ENCODE measurements at places on chromosomes 13 and 19.
A peak's percentile ranks its signal among the peaks of the same experiment; 100 is the strongest.

- DNase-seq: no peak
Observed at GRCh38 chr13:53121131-53121773, 92.6 kb downstream of the OLFM4 start.

- DNase-seq: no peak
Observed at GRCh38 chr13:90974249-90974975, 373.1 kb upstream of the MIR17HG start.

DNA sequence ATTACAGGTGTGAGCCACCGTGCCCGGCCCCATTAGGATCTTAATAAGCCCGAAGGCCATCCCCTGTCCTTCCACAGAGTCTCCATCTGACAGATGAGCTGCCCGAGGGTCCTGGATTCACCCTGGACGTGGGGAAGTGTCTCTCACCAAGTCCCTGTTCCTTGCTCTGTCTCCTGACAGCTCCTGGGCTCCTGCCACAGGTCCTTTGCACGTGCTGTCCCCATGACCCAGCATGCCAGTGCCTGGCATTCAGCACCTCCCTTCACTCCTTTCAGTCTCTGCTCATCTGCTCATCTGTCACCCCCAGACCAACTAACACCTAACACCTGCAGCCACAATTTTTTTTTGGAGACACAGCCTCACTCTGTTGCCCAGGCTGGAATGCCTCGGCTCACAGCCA is 14.5 kb downstream of the CERS1 start:
- no peak for DNase-seq

- no peak for DNase-seq
Observed at GRCh38 chr19:33266974-33267484, 35.3 kb downstream of the CEBPA start.

DNA sequence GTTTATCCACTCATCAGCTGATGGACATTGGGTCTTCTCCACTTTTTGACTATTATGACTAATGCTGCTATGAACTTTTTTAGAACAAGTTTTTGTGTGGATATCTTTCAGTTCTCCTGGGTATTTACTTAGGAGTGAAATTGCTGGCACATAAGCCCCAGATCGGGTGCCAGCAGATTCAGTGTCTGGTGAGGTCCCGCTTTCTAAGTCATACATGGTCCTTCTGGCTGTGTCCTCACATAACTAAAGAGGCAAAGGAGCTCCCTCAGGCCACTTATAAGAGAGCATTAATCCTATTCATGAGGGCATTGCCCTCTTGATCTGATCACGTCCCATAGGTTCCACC is 600 bp upstream of the ZNF226 start:
- no peak for DNase-seq

- no peak for DNase-seq
Observed at GRCh38 chr13:105599477-105600037, 935.9 kb downstream of the EFNB2 start.

DNA sequence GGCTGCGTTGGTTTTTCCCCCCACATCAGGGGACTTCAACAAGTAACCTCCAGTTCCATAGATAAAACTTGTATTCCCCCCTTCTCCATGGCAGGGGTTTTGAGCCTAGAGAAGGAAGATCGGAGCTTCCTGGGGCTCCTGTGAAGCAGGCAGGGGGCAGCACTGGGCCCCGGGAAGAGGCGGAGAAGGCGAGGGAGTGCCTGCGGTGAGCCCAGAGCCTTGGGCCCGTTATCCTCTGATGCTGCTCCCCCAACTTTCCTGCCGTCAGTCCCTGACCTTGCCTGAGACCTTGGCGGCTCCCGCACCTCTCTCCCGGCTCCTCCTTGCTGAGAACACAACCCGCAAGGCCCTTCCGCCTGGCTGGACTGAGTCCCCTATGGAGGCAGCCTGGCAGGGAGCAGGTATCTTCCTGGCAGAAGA is 2.5 kb downstream of the LIPE start:
- no peak for DNase-seq

- DNase-seq: no peak
Observed at GRCh38 chr13:111380431-111380830, 60.0 kb downstream of the TEX29 start.

DNA sequence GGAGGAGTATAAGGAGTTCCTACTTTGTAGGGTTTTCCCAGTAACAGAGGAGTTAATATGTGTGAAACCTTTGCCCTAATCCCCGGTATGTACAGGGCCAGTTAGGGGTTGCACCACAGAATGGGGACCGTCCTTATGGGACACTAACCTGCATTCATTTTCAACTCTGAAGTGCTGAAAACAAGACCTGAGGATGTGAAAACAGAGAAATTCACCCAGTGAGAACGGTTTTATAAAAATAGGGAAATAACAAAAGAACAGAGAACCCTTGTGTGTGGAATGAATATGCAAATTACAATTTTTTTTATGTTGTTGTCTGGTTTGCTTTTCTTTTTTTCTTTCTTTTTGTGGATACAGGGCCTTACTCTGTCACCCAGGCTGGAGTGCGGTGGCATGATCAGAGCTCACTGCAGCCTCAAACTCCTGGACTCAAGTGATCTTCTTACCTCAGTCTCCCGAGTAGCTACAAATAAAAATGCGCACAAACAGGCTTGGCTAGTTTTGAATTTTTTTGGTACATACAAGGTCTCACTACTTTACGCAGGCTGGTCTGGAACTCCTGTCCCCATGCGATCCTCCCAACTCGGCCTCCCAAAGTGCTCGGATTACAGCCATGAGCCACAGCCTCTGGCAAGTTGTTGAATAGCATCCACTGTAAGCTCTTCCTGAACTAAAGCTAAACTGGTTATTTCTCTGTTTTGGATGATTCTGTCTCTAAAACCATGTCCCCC is 10.6 kb downstream of the CLC start:
- no peak for DNase-seq

- DNase-seq: no peak
Observed at GRCh38 chr13:113625965-113626721, 31.9 kb downstream of the ATP4B start.

- no peak for DNase-seq
Observed at GRCh38 chr19:19849056-19849455, 16.6 kb upstream of the ZNF253 start.

DNA sequence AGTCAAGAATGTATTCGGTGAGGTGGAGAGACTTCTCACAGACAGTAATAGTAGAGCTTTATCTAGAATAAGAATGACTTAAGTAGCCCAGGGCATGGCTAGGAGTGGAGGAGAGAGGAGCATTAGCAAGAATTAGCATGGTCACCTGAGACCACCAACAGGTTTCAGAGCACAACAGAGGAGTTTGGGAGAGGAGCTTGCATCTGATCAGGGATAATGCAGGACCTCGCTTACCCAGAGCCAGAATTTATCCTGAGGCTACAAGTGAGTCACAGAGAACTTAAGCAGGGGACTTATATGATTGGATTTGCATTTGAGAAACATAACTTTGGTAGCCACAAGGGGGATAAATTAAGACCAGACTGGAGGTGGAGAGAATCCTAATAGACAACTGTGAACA is 102.1 kb upstream of the FNDC3A start:
- no peak for DNase-seq

GRCh38 chr19:7674010-7675005 is 2.6 kb upstream of the MCEMP1 start:
- DNase-seq: peak; percentile 73

GRCh38 chr13:40060296-40061007 is 405.0 kb downstream of the COG6 start:
- no peak for DNase-seq

DNA sequence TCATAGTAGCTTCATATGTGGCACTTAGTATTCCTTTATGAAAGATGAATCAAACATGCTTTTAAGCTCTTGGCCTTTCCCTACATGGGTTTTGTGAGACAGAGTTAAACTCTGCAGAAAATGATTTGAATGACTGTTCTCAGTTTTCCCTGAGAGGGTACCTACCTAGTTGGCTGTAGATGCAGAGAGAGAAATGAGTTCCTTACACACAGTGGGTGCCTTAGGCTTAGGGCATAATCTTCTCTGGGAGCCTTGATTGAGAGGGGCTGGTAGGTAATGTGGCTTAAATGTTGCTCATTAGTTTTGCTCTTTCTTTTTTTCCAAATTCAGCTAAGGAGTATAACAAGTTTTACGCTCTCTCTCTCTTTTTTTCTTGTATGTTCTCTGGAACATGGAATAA is 3.0 kb downstream of the URI1 start:
- no peak for DNase-seq

DNA sequence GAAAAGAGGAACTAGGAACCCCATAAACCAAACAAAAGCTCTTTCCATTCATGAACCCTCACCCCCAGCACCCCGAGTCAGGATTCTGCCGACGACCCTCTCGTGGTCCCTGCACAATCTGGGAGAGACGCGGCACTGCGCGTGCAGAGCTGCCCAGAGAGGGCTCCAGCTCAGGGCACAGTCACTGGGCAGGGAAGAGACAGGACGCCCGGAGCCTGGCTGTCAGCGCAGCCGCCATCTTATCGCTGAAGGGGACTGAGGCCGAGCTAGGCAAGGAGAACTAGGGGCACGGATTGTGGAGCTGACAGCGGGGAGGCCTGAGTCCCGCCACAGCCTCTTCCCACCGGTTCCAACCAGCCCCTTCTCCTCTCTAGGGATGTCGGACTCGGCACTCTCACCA is 349 bp downstream of the ZNF98 start:
- DNase-seq: no peak

DNA sequence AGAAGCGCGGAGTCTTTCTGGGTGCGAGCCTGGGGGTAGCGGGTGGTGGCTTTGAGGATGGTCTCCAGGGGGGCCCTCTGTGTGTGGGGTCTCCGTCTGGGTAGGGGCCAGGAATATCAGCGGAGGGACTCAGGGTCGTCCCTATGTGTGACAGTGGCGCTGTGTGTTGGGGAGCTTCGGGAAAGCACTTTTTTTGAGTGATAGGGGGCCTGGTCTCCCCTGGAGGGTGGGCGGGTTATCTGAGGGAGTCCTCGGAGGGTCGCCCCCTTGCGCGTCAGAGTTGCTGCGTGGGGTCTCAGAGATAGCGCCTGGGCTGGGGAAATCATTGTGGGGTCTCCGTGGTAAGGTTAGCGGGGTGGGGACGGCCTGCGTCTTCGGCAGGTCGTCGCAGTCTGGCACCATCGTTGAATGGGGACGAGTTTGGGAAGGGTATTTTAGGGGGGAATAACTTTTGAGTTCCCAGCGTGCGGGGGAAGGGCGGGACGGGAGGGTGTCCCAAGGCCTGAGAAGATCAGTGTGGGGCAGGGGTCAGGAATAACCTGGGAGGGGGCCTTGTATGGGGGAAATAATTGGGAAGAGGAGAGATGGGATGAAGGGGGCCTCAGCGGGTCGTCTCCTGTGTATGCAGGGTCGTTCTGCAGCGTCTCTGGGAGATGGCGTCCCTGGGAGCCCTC is 857 bp downstream of the IER2 start:
- peak; percentile 50 for DNase-seq

- DNase-seq: no peak
Observed at GRCh38 chr13:39525506-39525905, 77.5 kb downstream of the LHFPL6 start.

GRCh38 chr13:78658630-78659449 is at the start of gene OBI1:
Gene OBI1 (minus strand): TSS chr13:78659155. CDS start chr13:78659120, 35 bp downstream.
- DNase-seq: peak; percentile 95

DNA sequence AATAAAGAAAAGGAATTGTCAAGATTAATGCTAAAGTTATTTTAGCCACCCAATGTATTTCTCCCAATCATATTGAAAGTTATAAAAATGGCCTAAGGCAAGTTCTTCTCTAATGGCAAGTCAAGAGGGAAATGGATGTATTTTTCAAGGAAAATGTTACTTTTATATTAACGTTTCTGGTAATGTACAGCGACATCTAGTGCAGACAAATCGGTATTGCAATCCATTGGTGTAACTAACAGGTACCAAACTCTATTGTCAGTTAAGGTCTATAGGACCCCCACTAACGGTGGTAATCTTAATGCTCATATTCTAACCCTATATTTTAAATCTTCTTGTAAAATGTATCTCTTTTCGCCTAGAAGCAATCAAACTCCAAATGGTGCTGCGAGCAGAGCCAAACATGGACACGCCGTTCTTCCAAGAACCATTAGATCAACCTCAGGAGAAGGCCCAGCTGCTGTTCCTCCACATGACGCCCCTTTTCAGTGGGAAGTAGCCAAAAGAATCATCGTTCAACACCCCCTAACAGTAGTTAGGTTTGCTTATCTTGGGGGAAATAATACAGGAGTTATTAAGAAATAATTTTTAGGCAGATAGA is 98.5 kb upstream of the PABPC3 start:
- DNase-seq: peak; percentile 33

- no peak for DNase-seq
Observed at GRCh38 chr13:31011193-31011860, 78.9 kb downstream of the TEX26 start.

DNA sequence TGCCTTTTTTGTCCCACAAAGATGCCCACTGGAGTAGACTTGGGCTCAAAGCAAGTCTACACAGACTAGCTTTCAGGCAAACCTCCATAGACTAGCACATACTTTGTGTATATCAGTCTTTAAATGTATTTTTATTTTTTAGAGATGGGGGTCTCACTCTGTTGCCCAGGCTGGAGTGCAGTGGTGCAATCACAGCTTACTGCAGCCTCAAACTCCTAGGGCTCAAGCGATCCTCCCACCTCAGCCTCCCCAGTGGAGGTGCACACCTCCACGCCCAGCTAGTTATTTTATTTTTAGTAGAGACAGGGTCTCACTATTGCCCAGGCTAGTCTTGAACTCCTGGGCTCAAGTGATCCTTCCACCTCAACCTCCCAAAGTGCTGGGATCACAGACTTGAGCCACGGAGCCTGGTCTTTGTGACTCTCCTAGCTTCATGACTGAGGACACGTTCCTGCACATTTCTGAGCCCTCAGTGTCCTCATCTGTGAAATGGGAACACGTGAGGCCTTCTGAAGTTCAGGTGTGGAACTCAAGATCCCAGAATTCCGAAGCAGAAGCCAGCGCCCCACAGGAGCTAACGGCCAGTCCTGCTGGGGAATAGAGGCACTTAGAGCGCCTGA is 5.1 kb upstream of the TPM4 start:
- no peak for DNase-seq
